ENCODE measurements at places on chromosomes 3 and 15. TPM values are rescaled to one million over a fixed set of nuclear protein-coding genes. Genes with fewer than 3 reads are reported as not detected.

- no peak for DNase-seq
Measured at GRCh38 chr3:126419886-126420786, 25.4 kb downstream of the CFAP100 start.

DNA sequence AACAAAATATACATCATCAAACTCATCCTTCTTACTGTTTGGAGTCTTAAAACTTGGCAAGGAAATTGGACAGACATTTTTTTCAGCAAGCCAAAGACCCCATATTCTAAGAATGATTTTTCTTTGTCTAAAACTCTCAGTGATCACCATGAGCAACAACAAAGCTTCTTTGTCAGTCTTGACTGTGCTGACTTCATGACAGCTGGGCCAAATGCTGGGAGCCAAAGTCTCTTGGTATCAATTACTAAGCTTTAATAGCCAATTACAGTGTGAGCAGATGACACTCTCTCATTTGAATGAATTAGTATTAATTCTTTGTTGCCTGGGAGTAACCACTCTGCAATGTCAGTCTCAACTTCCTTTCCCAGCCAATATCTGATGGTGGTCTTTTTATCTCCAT is 48.1 kb upstream of the GK5 start:
- DNase-seq, result no peak

GRCh38 chr15:75666823-75667501 is 19.2 kb downstream of the SNX33 start:
- DNase-seq, result no peak

DNA sequence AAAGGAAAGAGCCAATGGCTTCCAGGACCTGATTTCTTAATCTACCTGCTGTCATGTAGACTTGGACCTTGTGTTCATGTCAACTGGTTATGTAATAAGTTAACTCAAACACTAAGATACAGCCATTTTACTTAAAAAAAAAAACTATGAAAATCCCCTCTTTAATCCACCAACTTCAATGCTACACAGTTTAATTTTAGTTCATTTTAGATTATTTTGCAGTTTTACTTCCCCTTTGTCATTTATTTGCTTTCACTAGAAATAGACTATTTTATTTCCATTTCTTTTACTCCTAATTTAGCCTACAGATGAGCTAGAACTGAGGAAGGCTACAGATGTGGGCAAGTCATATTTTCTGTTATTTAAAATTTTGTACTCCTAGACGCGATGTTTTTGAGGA is 10.7 kb upstream of the DNAJC13 start:
- DNase-seq, result no peak

DNA sequence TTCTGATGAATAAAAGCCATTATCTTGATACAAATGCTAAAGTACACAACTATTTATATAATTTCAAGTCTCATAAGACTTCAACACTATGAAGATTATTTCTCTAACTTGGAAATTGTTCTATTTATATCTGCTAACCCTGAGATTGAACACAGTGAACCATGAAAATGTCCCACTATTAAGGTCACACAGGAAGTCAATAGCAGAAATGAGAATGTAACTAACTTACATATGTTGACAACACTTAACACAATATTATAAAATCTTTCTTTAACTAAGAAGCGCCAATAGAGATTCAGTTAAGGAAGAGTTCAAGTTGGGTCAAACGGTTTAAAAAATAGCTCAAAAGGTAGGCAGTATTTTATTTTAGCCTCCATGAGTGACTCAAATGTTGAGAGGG is 551.8 kb upstream of the CBLB start:
- DNase-seq, result no peak

DNA sequence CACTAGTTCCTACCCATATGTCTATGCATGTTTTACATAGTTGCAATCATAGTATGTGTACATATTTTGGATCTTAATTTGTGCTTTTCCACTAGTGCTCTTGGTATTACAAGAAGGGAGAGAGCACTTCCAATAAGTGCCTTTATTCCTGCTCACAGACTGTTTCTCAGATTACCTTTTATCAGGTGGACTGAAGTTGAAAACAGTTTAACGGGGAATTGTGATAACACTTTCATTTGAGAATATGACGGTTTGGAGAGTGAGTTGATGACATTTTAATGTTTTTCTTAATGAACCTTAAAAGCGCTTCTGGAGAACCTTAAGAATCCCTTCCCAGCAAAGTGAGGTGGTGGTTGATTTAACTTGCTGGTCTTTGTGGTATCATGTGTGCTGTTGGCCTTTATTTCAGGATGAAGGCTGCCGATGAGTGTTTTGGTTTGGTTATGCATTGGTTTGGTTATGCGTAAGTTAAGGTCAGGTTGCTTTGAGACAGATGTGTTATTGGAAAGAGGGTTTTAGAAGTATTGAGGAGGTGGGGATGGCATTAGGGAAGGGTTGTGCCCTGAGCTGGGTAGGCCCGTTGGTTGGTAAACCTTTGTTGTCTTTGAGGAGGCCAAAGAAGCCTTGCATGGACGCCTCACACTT is 2.8 kb downstream of the EDEM1 start:
- DNase-seq, result no peak

DNA sequence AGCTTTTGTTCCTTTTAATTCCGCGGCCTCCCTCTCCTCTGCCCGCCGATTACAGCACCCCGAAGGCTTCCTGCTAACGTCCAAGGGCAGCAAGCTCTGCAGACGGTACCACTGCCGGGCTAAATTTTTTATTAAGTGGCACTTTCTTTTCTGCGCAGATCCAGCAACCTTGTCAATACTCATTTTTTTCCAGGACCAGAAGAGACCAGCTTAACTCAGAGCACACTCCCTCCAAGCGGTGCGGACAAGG is 542 bp upstream of the MEIS2 start:
- DNase-seq, result no peak

GRCh38 chr3:184652465-184652864 is 59.4 kb downstream of the MAGEF1 start:
- DNase-seq, result no peak

GRCh38 chr15:67175643-67176071 is 78.8 kb downstream of the AAGAB start:
- DNase-seq, result no peak

GRCh38 chr3:17039594-17039993 is 154.8 kb downstream of the PLCL2 start:
- no peak for DNase-seq

- no peak for DNase-seq
Measured at GRCh38 chr3:126731044-126731443, 27.0 kb downstream of the CHCHD6 start.

DNA sequence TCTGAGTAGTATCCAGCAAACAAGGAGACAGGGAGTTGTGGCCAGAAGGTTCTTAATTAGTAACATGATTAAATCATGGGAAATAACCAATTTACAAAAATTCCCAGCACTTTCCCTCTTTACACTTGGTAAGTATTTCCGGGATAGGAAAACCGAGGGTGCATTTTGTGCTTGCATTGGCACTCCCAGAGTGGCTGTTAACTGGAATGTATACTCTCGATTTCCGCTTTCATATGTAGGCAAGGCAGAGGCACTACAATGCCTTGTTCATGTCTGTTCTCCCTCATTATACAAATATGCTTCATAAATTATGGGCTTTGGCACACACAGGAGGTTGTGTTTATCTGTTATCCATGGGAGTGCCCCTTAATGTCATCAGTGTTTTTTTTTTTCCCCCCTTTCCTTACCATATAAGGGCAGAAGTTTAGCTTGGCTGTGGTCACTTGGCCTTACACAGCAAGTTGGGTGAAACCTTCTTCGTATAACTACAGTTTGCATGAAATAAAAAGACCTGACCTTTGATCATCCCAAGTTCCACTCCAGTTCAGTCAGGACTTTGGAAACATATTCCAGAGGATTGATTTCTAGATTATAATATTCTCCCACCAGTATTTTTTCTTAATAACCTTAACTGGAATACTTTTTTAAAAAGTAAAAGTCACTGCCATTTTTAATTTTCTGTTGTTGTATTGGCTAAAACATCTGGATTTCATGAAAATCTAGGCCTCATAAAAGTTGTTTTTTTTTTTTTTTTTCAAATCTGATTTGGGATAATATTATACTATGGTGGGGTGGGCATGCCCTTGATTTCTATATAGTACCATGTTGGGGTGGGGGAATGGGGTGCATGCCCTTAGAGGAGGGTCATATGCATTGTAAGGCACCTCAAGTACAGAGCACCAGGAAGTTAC is 8.9 kb downstream of the TPM1 start:
- no peak for DNase-seq

Gene MB21D2
- 0.09 TPM for total RNA-seq

Gene GABRG3
- total RNA-seq, result not detected

Gene OR5K2
- not detected for total RNA-seq

Gene SLC28A1
- total RNA-seq, result not detected

Gene RPL39L
- total RNA-seq, result 4.7 TPM

Gene CCDC13
- total RNA-seq, result 1.7 TPM

Gene CDHR4
- not detected for total RNA-seq

Data from activated B cell treated with CpG ODN at 0.5 μM for 24 hours (primary cell).